Type B pancreatic cell (in vitro differentiated cells): ENCODE measurements at places on chromosomes 16 and 17. TPM values are rescaled to one million over a fixed set of nuclear protein-coding genes. Genes with fewer than 3 reads are reported as not detected.

The MYOCD gene
- 0.07 and 0.31 TPM in 2 replicates for total RNA-seq

DNA sequence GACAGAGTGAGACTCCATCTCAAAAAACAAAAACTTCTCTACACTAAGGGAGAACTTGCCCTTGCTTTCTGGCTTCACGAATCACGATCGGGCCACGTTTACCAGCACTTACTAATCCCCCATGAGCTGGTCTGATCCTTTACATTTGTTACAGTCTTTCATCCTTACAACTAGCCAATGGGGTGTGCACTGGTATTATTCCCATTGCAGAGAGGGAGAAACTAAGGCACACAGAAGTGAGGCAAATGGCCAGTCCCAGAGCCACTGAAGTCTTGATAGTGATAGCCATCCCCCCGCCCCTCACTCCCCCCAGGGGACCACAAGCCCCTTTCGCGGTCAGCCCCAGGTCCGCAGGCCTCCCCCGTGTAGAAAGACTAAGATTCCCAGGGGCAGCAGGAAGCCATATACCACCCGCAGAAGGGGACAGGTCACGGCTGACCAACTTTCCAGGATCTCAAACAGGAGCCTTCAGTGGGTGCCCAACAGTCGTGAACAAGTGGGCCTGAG is 868 bp downstream of the NATD1 start:
- DNase-seq: no peak
- H3K4me1 ChIP-seq: peaks cover 9% of the 10 kb centered on the region
- H3K36me3 ChIP-seq: no peaks in the 10 kb centered on the region
- H3K4me3 ChIP-seq: peak overlapping the region; percentile 86
- H3K27me3 ChIP-seq: no peaks in the 10 kb centered on the region
- peak overlapping the region; percentile 51 for H3K27ac ChIP-seq

The CDH16 gene
- 0.55 and 1.7 TPM in 2 replicates for total RNA-seq

The TNFAIP1 gene
- total RNA-seq: 37.8 and 55.6 TPM in 2 replicates

The CSF3 gene
- total RNA-seq: not detected in 2 replicates

DNA sequence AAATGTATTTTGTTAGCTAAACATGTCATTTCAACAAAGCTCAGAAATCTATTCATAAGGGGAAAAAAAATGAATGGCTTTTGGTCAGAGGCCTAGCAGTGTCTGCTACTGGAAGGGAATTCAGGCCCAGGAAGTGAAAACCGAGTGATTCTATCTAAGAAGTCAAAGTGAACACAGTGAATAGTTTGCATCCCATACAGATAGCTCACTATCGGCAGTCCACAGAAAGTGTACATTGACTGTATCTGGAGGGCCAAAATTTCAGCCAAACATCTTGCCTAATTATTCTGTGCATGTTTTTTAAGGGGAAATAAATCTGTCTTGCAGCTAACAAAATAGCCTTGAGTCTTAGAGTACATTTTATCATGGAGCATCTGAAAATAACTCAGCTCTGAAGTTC is 214.4 kb upstream of the CACNG5 start:
- H3K4me3 ChIP-seq: no peak overlapping the region
- H3K4me1 ChIP-seq: peaks cover 17% of the 10 kb centered on the region
- H3K27ac ChIP-seq: no peak overlapping the region
- H3K27me3 ChIP-seq: peaks cover 10% of the 10 kb centered on the region
- H3K36me3 ChIP-seq: no peaks in the 10 kb centered on the region

DNA sequence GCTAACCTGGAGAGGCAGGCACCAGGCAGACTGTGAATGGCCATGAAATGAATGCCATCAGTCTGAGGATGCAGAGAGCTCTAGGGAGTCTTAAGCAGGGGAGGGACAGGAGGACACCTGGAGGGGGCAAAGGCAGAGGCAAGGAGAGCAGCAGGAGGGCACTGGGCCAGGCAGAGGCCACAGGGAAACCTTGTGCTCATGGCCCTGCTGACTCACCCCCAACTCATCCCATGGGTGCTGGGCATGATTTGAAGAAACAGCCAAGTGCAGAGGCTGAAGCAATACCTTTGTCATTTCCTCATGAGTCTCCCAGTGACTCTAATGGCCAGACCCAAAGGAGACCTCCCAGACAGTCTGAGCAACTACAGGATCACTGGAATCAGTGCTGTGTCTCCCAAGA is 141.4 kb downstream of the TMEM132E start:
- peaks cover 39% of the 10 kb centered on the region for H3K27me3 ChIP-seq
- DNase-seq: no peak
- H3K27ac ChIP-seq: no peak overlapping the region
- H3K36me3 ChIP-seq: no peaks in the 10 kb centered on the region
- H3K4me1 ChIP-seq: no peaks in the 10 kb centered on the region
- H3K4me3 ChIP-seq: no peak overlapping the region

The PRMT7 gene
- 39.1 and 66.9 TPM in 2 replicates for total RNA-seq

DNA sequence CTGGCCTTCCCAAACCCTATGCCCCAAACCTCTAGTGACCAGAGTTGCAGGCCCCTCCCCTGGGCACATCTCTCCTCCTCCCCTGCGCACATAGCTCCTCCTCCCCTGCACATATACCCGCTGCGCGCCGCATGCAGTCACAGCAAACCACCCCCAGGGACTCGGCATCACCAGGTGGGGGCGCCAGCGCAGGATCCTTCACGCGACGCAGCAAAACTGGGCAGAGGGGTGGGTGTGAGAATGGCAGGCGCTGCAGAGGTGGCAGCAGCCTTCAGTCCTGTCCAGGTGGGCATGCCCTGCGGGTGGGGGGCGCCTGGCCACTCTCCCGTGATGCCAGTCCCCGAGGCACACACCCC is 5.6 kb downstream of the CORO6 start:
- peak overlapping the region; percentile 60 for H3K4me3 ChIP-seq
- no peaks in the 10 kb centered on the region for H3K4me1 ChIP-seq
- no peaks in the 10 kb centered on the region for H3K36me3 ChIP-seq
- no peak overlapping the region for H3K27ac ChIP-seq

DNA sequence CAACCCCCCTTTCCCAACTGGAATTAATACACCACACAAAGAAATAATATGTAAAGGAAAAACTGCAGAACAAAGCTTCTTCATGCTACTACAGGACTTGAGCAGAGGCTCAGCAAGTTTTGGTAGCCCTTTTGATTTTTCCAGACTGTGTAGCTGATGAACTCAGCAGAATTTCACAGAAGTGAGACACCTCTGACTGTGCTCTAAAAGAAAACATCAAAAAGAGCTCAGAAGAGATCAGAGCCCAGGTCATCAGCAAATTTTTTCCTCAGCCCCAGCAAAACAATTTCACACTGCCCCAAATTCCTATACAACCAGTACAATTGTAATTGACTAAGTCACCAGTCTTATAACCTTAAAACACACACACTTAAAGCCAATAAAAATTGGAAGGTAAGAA is 38.0 kb downstream of the TTC19 start:
- DNase-seq: no peak
- H3K27me3 ChIP-seq: no peaks in the 10 kb centered on the region
- H3K36me3 ChIP-seq: peaks cover 35% of the 10 kb centered on the region
- peaks cover 5% of the 10 kb centered on the region for H3K4me1 ChIP-seq

DNA sequence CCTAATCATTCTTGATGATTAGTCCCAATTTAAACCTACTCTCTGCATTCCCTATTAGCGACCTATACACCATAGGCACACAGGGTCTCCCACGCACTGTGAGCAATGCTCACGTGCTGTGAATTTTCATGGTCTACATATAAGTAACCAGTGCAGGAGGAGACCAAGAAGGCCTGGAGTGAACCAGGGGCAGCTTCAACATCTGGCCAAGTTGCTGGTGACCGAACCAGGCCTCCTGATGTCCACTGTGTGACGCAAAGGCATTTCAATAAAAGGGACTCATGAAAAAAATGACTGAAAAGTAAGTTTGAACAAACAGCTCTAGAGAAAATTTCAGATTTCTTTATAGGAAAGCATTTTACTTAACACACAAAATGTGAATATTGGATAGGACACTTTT is 107.0 kb downstream of the ZFHX3 start:
- peaks cover 56% of the 10 kb centered on the region for H3K4me1 ChIP-seq
- no peak overlapping the region for H3K27ac ChIP-seq
- H3K4me3 ChIP-seq: no peak overlapping the region
- DNase-seq: no peak

DNA sequence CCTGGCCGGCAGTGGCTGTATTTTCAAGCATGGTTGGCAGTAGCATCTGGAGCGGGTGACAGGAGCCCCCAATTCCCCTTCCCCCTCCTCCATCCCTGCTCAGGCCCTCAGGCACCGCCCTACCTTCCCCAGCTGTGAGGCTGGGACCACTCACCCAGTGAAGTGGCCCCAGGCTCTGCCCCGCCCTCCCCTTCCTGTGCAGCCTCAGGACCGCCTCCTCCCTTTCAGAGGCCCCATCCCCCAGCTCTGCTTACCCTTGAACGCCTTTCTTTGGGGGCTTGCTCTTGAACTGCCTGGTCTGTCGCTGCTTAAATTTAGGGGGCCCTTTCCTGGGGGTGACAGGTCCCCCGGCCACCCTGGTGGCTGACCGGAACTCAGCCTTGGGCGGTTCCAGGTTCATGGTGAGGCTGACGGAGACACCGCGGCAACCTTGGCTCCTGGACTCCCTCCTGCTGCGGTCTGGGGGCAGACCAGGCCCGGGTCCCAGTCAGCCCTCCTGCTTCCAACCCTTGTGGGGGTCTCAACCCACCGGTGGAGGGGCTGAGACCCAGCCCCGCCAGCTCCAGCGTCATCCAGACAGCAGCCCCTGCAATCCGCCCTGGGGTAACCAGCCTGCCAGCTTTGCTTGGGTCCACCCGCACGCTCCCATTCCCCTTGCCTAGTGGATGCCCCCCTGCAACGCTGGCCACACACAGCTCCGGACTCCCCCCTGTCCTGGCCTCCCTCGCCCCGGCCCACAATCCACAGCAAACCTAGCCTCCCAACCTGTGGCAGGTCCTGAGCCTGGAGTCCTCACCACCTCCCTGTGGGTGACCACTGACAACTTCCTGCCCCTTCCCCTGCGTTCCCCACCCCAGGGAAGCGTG is 3.2 kb downstream of the PDE6G start:
- H3K4me3 ChIP-seq: no peak overlapping the region
- H3K27ac ChIP-seq: no peak overlapping the region
- H3K27me3 ChIP-seq: no peaks in the 10 kb centered on the region
- peaks cover 4% of the 10 kb centered on the region for H3K4me1 ChIP-seq
- DNase-seq: no peak
- H3K36me3 ChIP-seq: no peaks in the 10 kb centered on the region

The ATP2A1 gene
- total RNA-seq: 1.5 and 4.4 TPM in 2 replicates

GRCh38 chr17:3879186-3879585 is 13.7 kb downstream of the CAMKK1 start:
- H3K36me3 ChIP-seq: no peaks in the 10 kb centered on the region
- no peaks in the 10 kb centered on the region for H3K27me3 ChIP-seq
- DNase-seq: no peak
- peaks cover 11% of the 10 kb centered on the region for H3K4me1 ChIP-seq
- H3K4me3 ChIP-seq: peak overlapping the region; percentile 50
